LHCN-M2 (cell line): ENCODE measurements at places on chromosomes 16 and 17. TPM values are rescaled to one million over a fixed set of nuclear protein-coding genes. Genes with fewer than 3 reads are reported as not detected.

GRCh38 chr17:76318586-76318985 is 10.5 kb upstream of the QRICH2 start:
- no peak for DNase-seq

DNA sequence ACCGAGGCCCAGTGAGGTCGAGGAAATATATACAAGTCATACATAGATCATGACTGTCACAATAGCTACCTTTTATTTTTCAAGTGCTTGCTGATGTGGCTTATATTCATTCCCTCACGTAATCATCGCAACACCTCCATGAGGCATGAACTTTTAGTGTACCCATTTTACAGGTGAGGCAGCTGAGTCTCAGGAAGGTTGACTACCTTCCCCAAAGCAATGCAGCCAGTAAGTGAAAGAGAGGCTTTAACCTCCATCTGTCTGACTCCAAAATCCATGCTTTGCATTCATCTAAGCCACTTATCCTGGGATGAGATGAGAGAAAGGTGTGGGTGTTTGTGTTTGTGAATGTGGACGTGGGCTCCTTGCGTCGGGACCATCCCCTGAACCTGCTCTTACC is 30.8 kb downstream of the CALB2 start:
- no peak for DNase-seq

DNA sequence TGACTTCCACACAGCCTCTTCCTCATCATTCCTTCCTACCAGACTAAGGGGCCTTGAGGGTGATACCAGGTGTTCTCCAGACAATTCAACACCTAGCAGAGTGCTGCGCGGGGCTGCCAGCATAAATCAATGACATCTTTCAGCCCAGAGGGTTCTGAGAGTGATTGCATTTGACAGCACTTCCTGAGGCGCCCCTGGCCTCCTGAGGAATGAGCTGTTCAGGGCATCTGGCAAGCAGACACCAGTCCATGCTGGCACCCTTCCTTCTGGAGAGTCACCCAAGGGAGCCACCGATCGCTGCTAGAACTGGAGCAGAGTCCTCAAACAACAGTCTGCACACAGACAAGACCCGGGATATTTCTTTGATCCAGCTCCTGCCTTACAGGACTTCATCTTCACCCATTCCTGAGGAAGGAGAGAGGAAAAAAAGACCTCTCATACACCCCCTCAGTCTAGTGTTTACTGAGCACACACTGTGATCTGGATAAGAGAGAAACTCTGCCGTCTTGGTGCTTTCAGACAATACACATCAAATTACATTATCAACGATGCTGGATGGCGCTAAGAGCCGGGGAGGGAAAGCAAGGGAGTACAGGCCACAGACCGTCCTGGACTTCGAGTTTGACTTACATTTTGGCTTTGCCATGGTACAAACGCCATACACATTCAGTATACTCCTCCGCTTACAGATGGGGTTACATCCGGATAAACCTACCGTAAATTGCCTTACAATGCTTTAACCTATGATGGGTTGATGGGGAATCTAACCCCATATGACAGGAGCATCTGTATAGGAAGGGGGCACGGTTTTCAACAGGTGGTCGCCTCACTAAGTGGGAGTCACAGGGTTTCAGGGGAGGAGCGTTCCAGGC is 23.0 kb downstream of the NPTX1 start:
- DNase-seq = no peak

- DNase-seq = no peak
These were observed 66.7 kb downstream of the RPH3AL start for GRCh38 chr17:285751-286422.

DNA sequence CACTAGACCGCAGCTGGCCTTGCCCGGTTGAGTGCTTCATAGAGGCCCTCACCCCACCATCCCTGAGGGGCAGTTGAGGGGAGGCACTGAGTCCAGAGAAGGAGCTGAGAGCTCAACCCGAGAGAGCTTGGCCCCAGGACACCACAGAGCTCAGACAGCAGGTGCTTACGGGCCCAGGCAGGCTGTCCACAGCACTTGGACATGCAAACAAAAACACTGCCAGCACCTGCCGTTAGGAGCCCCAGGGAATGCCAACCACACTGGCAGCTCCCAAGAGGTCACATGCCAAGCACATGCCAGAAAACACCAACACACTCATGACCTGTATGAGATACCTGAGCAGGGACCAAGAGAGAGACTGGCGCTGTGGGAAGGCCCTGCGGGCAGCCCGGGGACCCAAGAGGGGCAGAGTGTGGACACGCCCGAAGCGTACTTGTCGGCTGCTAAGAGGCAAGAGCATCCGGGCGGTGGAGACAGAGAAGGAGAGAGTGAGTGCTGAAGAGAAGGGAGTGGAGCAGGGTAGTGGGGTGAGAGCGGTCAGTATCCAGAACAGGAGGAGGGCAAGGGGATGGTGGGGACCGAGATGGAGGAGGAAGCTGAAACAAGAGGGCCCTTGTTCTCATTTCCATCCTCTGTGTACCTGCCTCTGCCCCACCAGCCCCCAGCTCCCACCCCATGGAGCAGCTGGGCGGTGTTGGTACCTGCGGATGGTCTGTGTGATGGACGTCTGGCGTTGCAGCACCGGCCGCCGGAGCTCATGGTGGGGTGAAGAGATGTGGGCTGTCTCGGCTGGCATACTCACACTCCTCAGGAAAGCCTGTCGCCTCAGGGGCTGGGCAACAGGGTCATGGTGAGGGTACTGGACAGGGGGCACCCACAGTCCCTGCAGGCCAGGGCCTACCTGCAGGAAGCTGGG is 8.2 kb downstream of the RHBDF1 start:
- DNase-seq = peak; percentile 29

GRCh38 chr17:76264425-76264754 is 758 bp upstream of the UBALD2 start:
- DNase-seq = no peak

GRCh38 chr17:32971171-32971570 is 20.5 kb upstream of the SPACA3 start:
- DNase-seq = peak; percentile 98

GRCh38 chr16:3982216-3982615 is 101.7 kb upstream of the CREBBP start:
- DNase-seq = no peak

DNA sequence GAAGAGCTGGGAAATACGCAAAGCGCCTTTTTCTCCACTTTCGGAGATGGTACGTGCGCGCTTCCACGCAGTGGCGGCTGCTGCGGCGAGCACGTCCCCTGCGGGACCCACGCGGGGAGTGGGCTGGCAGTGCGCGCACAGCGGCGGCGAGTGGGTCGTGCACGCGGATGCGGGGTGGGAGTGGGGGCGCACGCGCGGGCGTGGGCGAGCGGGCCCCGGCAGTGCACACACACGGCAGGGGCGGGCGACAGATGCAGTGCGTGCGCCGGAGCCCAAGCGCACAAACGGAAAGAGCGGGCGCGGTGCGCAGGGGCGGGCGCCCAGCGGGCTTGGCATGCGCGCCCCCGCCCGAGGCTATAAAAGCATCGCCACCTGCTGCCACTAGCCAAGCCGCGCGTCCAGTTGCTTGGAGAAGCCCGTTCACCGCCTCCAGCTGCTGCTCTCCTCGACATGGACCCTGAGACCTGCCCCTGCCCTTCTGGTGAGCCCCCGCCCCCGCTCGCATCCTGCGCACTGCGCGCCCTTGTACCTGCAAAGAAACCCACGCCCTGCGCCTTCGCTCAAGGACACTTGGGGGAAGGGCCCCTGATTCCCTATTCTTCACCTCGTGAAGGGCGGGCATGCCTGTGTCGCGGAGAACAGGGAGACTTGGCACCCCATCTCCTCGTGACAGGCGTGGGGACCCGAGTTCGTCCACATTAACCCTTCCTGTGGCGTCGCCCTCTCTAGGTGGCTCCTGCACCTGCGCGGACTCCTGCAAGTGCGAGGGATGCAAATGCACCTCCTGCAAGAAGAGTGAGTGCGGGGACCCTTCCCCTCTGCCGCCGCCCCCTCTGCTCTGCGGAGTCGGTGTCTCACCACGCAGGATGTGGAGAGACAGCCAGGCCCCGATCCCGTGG is at the start of gene MT3:
Gene MT3, plus strand, starts transcription at position 388 of the 899 bp plus-strand sequence. Its CDS starts 63 bp downstream, at position 451.
- DNase-seq = peak; percentile 24

DNA sequence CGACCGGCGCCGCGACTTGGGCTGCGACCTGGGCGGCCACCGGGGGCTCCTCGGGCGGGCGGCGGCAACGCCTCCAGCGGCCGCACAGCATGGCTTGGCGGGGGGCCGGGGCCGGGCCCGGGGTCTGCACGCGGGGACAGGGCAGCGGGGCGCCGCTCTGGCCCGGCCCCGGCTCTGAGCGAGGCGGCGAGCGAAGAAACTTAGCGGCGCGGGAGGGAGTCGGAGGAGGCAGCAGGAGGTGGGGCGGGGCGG is at the start of gene PLCD3:
Gene PLCD3, minus strand, starts transcription at position 196 of the 252 bp plus-strand sequence. Its CDS starts 105 bp downstream, at position 91.
- no peak for DNase-seq

- DNase-seq = no peak
These were observed 127.0 kb downstream of the ABCC6 start for GRCh38 chr16:16096121-16096857.

DNA sequence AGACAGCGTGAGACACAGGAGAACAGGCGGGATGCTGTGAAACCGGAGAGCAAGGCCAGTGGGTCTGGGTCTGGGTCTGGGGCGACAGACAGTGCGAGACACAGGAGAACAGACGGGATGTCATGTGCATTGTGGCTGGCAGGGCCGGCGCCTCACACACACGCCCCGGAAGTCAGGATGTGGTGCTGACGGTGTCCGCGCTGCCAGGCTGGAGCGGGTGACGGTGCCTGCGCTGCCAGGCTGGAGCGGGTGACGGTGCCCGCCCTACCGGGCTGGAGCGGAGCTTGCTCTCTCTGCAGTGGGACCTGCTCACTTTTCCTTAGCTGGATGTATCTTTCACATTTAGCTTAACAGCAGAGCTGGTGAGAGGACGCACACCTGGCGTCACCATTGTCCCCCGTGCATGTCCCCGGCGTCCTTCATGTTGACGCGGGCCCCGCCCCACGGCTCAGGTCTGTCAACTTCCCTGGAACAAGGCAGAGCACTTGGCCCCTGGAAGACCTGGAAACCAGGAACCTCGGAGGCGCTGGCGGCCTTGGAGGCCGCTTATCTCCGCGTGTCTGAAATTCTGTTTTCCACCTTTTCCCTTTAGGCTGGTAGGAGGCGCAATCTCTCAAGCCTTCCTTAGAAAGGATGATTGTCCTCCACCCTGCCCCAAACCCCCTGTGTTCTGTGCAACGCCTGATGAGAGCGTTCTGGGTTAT is 43.0 kb upstream of the ZNF750 start:
- DNase-seq = no peak

DNA sequence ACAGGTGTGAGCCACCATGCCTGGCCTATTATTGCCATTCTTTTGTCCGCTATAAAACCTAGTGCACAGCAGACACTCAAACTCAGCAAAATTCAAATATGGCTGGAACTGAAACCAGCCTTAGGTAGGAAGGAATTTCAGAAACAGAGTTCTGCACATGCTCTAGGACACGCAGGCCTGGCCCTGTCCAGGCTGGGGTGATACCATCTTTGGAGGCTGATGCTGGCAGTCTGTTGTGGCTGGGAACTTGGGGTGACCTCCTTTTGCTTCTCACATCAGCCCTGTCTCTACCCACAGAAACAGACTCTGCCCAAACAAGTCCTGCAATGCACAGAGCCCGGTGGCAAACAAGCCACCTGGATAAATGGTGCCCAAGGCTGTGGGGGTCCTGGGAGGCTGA is 12.6 kb upstream of the KIFC3 start:
- no peak for DNase-seq

DNA sequence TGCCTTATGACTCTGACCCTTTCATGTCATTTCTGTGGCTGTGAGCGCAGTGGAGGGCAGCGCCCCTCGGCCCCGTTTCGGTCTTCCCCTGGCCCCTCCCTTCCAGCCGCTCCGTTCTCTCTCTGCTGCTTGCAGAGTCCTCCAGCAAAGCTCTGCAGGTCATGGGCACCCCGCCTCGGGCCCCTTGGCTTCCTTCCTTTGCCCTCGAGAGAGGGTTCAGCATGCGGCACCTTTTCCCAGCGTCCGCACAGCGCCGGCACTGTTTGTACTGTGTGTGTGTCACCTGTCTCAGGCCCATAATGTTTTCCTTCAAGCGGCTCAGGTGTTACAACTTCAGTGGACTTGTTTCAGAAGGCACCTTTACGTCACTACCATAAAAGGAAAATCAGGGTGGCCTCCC is 98.5 kb downstream of the RAP1GAP2 start:
- no peak for DNase-seq

GRCh38 chr17:32824334-32824733 is 52.6 kb downstream of the MYO1D start:
- no peak for DNase-seq

GRCh38 chr17:77734371-77735080 is 224.0 kb upstream of the TNRC6C start:
- DNase-seq = peak; percentile 4

DNA sequence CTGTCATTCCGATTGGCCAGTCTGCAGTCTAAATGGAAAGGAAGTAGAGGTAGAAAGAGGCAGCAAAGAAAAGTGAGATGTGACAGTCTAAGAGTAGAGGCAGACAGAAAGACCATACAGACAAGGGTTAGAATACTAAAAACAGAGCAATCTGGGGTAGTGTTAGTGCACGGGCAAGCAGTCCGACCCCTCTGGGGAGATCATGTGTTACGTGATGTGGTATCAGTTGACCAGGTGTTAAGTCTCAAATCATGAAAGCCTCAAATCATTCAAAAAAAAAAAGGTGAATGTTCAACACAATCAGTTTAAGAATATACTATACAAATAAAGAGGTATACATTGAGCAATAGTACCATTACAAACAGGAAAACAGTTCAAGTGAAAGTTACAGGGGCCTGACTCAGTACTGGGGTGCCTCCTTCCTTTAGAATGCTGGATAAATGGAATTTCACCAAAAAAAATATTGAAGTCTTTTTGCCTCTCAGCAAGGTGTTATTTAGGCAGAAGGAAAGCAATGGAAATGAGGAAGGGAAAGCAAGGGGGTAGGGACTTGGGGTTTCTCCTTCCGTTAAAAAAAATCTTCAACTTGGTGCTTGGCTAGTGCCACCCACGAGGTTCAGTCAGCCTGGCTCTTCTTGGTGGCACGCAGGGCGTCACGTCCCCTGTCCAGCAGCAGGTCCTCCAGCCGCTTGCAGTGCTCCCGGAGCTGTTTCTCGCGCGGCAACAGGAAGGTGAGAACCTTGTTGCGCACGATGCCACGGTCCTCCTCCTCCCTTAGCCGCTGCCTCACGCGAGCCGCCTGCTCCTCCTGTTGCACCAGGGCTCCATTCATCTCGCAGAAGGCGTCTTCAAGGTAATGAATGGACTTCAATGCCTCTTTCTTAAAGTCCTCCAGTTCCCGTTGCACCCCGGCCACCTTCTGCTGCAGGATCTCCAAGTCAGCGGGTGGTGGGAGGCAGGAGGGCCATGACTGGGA is 616 bp downstream of the CCDC182 start:
- no peak for DNase-seq

GRCh38 chr17:45222289-45222995 is 757 bp downstream of the FMNL1 start:
- DNase-seq = no peak

GRCh38 chr17:78088529-78088928 is 40.0 kb downstream of the TMC6 start:
- DNase-seq = no peak

GRCh38 chr17:30312226-30312625 is 20.5 kb upstream of the BLMH start:
- DNase-seq = no peak

RNF222 gene
- not detected in 2 replicates for total RNA-seq

USP43 gene
- total RNA-seq = not detected in 2 replicates

C16orf96 gene
- 0.06 TPM in 1 of 2 replicates, not detected in the other for total RNA-seq

MT1A gene
- 2.4 and 4.2 TPM in 2 replicates for total RNA-seq

KRT25 gene
- total RNA-seq = not detected in 2 replicates

KRT9 gene
- not detected in 2 replicates for total RNA-seq

IGSF6 gene
- not detected in 2 replicates for total RNA-seq
